Metanephros (tissue), 2 donors: ENCODE measurements at places on chromosomes 1 and 21. TPM values are rescaled to one million over a fixed set of nuclear protein-coding genes. Genes with fewer than 3 reads are reported as not detected.

SEC16B gene
- total RNA-seq = 6.3 TPM

KIF17 gene
- 5.2 TPM for total RNA-seq

ERRFI1 gene
- total RNA-seq = 14.1 TPM

KMO gene
- 7.8 TPM for total RNA-seq

RGS1 gene
- 12.6 TPM for total RNA-seq
